ENCODE measurements at places on chromosomes 2 and 18. TPM values are rescaled to one million over a fixed set of nuclear protein-coding genes. Genes with fewer than 3 reads are reported as not detected.

The ZNF396 gene
- polyA plus RNA-seq: 0.76 TPM

DNA sequence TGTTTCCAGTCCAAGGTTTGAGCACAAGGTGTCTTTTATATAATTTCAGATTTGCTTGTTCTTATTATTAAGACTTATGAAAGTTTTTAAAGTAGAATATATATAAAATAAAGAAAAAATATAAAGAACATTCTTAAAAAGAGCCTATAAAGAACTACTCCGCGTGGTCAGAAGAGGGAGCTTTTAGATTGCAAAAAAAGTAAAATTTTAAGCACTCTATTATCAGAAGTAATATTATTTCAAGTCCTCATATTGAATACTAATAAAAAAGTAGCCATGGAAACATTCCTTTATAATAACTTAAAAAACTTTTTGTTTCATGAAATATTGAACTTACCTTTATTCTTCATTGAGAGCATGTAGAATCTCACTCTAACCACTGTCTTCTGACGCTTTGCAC is 51.4 kb downstream of the LINC00305 start:
- H3K27me3 ChIP-seq: no peaks in the 10 kb centered on the region
- H3K4me1 ChIP-seq: no peaks in the 10 kb centered on the region
- H3K4me3 ChIP-seq: no peak overlapping the region

The LONRF2 gene
- polyA plus RNA-seq: 2.4 TPM

GRCh38 chr2:69680001-69680675 is 36.6 kb upstream of the AAK1 start:
- H3K36me3 ChIP-seq: no peaks in the 10 kb centered on the region
- no peaks in the 10 kb centered on the region for H3K27me3 ChIP-seq
- DNase-seq: no peak
- H3K27ac ChIP-seq: no peak overlapping the region

The FOXD4L1 gene
- 0.13 TPM for polyA plus RNA-seq

GRCh38 chr2:238143239-238143951 is 4.9 kb downstream of the KLHL30 start:
- H3K27ac ChIP-seq: no peak overlapping the region
- DNase-seq: no peak
- no peaks in the 10 kb centered on the region for H3K27me3 ChIP-seq
- peaks cover 10% of the 10 kb centered on the region for H3K4me1 ChIP-seq
- H3K36me3 ChIP-seq: no peaks in the 10 kb centered on the region
- H3K4me3 ChIP-seq: no peak overlapping the region

Data from SK-N-SH (cell line).